ELR (cell line): ENCODE measurements at places on chromosomes 2 and 18.
A peak's percentile ranks its signal among the peaks of the same experiment; 100 is the strongest.

DNA sequence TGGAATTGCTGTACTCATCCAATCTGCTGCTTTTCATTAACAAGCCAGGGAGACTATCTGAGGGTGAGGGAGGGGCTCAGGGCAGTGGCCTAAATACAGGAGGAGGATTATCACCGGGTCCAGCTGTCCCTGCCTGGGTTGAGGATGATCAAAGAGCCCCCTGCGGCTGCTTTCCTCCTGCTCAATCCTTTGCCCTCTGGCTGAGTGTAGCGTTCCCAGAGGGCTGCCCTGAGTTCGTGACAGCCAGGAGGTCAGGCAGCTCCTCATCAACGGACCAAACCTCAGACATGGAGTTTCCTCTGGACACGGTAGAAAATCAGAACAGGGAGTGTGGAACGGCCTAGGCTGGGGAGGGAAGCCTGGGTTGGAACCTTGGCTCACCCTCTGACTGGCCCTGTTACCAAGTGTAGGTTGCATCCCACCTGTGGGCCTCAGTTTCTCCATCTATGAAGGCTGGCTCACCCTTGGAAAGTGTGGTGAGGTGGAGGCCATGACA lies 23.5 kb downstream of the CIB4 start:
- no peak for DNase-seq

GRCh38 chr2:148999451-148999921 lies 39.0 kb upstream of the LYPD6B start:
- no peak for DNase-seq

- peak; percentile 81 for DNase-seq
Measured at GRCh38 chr2:158457826-158458616, 1.3 kb downstream of the PKP4 start.

- DNase-seq, result no peak
Measured at GRCh38 chr2:2763351-2764000, 432.4 kb upstream of the MYT1L start.

GRCh38 chr2:199085261-199085660 lies 372.5 kb downstream of the SATB2 start:
- DNase-seq, result peak; percentile 63

GRCh38 chr2:214630402-214631045 lies 179.0 kb downstream of the BARD1 start:
- DNase-seq, result peak; percentile 37

DNA sequence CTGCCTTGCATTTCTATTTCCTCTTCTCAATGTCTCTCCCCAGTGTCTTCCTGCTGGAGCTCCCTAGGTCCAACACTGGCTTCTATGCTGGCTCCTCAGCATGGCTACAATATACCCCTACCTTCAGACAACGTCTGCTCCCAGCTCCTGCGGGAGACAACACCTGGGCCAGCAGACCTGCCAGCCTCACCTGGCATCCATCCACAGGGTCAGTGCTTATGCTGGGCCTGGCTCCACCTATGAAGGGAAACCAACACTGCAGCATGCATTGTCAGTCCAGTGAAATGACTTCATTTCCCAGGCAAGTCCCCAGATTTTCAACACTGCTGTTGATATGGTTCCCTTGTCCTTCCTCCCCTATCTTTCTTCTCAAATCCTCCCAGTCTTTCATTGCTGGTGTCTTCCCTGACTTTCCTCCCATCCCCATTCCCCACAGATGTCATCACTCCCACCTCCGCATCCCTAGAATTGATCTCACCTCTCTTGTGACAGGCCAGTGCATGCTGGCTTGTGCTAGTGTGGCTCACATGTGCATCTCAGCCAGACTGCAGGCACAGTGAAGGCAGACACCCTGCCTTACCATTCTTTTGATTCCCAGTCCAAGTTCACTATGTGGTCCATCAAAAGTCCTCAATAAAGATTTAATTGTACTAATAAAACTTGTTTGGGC lies 98.0 kb downstream of the MYO5B start:
- DNase-seq, result no peak

DNA sequence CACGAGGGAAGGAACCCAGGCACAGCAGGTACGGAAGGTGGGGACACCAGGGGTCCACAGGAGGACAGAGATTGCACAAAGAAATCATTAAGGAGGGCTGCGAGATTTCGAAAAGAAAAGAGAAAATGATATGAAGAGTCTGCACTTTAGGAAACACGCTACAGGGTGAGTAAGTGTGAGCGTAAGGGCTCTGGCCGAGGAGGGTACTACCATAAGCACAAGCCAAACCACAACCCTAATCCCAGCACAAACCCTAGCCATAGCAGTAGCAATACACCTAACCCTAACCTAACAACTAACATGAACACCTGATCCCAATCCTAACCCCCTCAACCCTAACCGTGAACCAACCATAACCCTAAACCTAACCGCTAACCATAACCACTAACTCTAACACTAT lies 104.0 kb downstream of the ZNF516 start:
- DNase-seq, result no peak

- DNase-seq, result no peak
Measured at GRCh38 chr2:15155959-15156574, 405.1 kb downstream of the NBAS start.

DNA sequence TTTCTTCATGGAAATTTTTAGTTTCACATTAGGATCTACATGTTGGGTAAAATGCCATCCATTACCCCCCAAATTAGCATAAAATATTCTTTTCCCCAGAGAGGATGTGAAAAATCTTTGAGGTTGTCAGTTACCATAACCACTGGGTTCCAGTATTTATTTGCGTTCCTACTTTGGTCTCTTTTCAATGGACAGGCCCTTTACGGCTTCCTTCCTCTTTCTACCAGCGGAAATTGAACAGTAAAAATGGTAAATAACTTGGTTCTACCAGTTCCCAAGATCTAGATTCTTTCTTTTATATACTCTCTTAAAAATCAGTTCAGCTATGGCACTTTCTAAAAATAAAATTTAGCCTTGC lies 169.2 kb upstream of the APCDD1 start:
- no peak for DNase-seq

DNA sequence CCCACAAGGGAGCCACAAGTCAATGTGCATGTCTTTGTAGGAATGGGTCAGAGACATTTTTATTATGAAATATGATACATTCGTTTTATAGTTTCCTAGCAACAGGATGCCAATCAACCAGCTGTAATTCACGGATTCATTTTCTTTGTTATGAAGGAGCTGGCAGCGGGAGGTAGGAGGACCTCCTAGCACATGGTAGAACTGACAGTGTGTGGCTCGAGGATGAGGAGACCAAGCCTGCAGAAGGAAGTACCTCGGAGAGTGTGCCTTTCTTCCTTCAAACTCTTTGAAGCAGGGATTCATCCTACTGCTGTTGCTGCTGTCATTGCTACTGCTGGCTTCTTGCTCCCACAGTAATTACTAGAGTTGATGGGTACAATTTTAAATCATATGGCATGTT lies 504.8 kb upstream of the KLHL29 start:
- no peak for DNase-seq

DNA sequence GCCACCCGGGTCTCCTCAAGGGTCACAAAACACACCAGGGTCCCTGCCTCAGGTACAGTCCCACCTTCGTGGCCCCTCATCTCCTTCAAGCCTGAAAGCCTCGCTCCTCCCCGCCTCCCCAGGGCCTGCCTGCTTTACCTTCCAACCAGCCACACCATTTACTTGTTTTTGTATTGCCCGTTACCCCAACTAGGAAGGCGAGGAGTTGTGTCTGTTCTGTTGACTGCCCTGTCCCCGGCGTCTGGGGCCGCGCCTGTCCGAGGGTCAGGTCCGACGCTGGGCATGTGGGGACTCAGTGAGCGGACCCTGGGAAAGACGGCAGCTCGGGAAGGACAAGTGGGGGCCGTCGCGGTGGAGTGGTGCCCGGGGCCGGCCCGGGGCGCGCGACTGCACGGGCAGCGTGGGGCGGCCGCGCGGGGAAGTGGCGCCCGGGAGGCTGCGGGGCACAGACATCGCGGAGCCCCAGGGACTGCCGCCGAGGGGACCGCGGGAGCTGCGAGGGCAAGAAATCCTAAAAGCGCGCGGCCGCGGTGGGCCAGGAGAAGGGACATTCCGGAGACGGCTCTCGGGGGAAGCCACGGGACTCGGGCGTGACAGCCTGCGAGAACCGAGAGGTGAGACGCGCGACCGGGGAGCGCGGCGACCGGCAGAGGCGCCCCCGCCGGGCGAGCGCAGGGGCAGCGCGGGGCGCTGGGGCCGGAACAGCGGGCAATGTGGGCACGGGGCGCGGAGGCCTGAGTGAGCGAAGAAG lies 797 bp upstream of the GRHL1 start:
- DNase-seq, result peak; percentile 41

DNA sequence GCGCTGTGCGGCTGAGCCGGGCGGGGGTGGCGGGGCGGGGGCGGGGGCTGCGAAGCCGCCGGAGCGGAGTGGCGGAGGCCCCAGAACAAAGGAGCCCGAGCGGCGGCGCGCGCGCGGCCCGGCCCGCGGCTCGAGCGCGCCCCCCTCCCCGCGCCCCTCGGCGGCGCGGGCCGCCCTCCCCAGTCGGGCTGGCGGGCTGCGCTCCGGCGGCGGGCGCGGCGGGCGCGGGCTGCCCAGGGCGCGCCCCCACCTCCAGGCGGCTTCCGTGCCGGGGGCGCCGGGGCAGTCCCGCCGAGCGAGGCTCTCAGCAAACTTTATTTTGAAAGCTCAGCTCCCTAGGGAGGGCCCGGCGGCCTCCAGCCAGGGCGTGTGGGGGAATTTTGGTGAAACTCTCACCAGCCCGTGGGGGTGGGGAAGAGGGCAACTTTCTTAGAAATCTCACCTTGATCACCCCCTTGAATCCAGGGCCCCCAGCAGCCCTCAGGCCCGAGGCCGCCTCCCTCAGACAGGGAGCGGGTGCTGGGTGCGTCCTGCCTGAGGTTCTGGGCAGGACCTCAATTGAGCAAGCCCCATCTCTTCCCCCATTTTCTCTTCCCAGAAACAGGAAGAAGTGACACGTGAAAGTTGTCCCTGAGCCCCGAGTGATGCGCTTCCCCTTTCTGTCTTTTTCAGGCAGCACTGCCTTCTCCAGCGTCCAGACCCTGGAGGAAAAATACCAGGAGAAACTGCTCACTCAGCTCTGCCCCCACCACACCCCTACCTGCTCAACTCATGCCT lies 786 bp downstream of the TET3 start:
- DNase-seq, result peak; percentile 41

DNA sequence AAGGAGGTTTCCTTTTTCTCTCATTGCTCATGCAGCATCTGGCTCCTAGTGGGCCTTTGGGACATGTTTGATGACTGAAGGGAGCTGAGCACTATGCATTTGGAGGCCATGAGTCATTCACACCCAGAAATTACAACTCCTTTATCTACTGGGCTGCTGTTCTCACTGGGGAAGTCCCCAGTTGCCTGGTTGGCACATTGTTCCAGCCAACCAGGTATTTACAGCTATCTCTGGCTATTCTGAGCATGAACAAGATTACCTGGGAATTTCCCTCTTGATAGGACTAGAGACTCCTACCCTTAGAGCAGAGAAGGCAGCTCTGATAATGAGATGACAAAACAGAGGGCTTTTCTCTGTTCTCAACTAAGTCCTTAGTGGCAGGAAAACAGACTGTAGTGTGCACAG lies 206.5 kb downstream of the SETBP1 start:
- peak; percentile 0 for DNase-seq

DNA sequence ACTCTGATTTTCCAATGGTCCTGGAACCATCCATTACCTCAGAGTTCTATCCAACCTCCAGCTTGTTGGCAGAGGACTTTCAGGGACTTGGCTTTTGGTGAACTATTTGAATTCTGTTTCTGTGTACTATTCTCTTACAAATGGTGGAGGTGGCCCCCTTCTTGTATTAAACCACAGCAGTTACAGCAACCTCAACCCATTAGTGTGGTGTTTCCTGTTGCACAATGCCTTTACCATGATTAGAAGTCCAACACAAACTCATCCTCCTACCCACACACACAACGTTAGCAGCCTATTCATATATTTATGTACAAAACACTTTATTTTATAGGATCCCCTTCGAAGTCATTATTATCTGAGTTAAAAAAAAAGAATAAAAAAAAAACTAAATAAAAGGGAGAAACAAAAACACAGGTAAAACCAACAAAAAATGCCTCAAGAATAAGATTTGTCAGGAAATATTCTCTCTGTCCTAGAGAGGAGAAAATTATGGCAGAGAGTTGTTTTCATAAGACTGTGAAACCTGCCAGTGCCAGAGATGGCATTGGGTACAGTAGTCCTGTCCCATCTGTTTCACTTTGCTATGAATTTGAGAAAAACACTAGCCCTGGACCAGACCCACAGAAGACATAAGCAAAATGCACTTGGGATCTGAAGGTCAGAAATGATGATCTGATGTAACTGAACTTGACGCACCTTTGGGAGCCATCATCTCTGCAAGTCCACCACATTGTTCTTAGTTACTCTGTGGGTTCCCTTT lies 1896.0 kb upstream of the PIK3C3 start:
- no peak for DNase-seq

- peak; percentile 81 for DNase-seq
Measured at GRCh38 chr2:25521665-25522387, 151.6 kb downstream of the DTNB start.

- DNase-seq, result no peak
Measured at GRCh38 chr2:179987916-179988315, 19.2 kb downstream of the CWC22 start.

GRCh38 chr2:150594299-150594698 lies 106.8 kb upstream of the RND3 start:
- DNase-seq, result no peak

GRCh38 chr2:37224063-37224462 lies 7.3 kb downstream of the CEBPZ start:
- no peak for DNase-seq

DNA sequence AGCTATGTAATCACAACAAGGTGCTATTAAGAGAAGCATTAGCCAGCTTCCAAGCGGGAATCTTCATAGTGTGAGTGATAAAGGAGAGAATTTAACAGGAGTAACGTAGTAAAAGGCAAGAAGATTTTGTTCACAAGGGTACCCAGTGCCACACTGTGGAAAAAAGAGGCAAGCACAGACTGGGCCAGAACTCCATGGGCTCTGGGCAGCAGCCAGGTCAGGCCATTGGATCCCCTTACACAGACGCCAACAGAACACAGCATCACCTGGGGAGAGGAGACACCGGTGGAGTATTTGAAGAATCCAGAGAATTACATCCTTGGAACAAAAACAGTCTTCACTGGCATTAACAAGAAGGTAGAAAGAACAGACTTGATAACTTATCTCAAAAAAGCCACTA lies 21.2 kb downstream of the AMER3 start:
- DNase-seq, result no peak
